ENCODE measurements at places on chromosomes 16 and 17.

- DNase-seq, result no peak
These were observed 114.4 kb upstream of the WSCD1 start for GRCh38 chr17:5955764-5956163.

DNA sequence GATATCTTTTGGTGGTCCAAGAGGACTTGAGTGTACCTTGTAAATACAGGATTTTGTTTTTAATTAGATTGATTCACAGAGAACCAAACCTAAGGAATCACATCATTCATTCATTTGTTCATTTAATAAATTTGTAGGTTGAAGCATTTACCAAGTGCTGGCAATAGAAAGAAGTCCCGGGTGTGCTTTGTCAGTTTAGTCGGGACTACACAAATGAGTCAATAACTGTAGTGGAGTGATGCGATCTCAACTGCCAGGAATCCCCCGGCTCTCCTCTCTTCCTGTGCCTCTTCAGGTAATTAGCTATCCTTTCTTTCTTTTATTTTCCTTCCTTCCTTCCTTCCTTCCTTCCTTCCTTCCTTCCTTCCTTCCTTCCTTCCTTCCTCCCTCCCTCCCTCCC lies 1.4 kb upstream of the WWOX start:
- DNase-seq, result no peak

DNA sequence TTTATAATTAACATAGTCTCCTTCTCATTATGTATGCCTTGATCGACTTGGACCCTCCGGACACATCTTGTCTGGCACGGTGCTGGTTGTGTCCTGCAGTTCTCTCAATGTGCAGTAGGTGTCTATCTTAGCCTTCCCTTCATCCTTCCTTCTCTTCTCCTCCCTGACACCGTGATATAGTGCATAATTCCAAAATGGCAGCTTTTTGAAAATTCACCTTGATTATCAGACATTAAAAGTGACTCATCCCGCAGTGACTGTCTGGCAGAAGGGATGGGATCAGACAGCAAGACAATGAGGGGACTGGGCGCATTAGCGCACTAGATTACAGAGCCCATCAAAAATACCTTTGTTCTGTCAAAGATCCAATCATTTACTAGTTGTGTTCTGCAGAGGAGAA lies 70.0 kb upstream of the PMFBP1 start:
- DNase-seq, result no peak

GRCh38 chr16:27972500-27972899 lies 91.0 kb downstream of the GSG1L start:
- peak; percentile 47 for DNase-seq

GRCh38 chr16:72517154-72517553 lies 345.2 kb upstream of the PMFBP1 start:
- no peak for DNase-seq

DNA sequence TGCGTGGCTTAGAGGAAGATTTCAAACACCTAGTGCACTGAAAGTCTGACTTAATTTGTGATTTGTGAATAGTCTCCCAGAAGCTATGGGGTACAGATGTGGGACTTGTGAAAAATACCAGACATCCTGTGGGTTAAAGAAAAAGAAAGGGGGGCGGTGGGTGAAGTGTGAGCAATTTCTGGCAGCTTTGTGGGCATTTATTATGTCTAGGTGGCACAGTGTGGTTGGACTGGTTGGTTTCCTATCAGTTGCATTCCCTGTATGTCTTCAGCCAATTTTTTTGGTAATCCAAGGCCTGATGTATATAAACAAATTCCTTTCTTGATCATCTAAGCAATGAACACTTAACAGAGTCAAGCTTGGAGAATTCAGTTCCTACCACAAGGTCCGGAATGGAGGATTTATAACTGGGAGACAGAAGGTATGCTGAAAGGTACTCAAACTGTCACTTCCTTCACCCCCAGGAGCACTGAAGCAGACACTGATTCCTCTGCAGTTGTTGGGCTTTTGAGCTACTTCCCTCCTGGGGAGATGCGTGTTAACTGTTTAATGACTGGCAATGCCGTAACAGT lies 211.6 kb downstream of the WWOX start:
- no peak for DNase-seq

DNA sequence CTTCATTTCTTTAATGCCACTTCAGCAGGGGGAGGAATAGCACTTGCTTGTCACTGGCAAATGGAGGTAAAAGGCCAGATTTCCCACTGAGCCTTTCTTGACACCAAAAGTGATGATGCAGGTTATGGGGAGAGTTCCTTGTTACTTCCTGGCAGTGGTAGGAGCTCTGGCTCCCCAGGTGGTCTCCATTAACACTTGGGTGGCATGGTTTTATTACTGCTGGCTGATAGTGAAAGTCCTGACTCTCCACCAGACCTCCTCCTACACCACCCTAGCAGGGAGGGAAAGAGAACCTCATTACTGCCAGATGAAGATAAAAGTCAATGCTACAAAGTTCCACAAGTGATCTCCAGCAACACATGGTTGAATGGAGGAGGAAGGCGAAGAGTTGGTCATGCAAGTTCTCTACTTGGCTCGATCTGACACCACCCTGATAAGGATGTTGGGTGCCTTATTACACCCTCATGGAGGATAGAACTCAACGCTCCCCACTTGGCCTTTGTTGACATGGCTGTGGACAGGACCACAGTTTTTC lies 152.7 kb upstream of the GNAO1 start:
- DNase-seq, result no peak

GRCh38 chr17:58277802-58278595 lies 2.7 kb downstream of the MPO start:
- DNase-seq, result no peak

DNA sequence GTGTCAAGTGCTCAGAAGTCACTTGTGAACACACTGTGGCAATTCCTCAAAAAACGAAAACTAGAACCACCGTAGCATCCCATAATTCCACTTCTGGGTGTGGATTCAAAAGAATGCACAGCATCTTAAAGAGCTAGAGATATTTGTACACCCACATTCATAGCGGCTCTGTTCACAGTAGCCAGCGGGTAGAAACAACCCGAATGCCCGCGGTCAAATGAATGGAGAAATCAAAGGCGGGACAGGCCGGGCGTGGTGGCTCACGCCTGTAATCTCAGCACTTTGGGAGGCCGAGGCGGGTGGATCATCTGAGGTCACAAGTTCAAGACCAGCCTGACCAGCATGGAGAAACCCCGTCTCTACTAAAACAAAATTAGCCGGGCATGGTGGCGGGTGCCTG lies 337.5 kb downstream of the SEC14L1 start:
- no peak for DNase-seq

- DNase-seq, result peak; percentile 92
These were observed at the start of gene TELO2 for GRCh38 chr16:1492923-1493745. TELO2 (plus strand) TSS chr16:1493360; CDS start chr16:1494282, 922 bp downstream.

- DNase-seq, result no peak
These were observed 504 bp downstream of the ERN1 start for GRCh38 chr17:64129515-64129764.

- no peak for DNase-seq
These were observed 97.2 kb downstream of the NOG start for GRCh38 chr17:56690441-56691291.

GRCh38 chr16:3651461-3652372 lies 2.8 kb upstream of the DNASE1 start:
- no peak for DNase-seq

GRCh38 chr17:79930062-79930876 lies 91.0 kb upstream of the CBX4 start:
- no peak for DNase-seq

DNA sequence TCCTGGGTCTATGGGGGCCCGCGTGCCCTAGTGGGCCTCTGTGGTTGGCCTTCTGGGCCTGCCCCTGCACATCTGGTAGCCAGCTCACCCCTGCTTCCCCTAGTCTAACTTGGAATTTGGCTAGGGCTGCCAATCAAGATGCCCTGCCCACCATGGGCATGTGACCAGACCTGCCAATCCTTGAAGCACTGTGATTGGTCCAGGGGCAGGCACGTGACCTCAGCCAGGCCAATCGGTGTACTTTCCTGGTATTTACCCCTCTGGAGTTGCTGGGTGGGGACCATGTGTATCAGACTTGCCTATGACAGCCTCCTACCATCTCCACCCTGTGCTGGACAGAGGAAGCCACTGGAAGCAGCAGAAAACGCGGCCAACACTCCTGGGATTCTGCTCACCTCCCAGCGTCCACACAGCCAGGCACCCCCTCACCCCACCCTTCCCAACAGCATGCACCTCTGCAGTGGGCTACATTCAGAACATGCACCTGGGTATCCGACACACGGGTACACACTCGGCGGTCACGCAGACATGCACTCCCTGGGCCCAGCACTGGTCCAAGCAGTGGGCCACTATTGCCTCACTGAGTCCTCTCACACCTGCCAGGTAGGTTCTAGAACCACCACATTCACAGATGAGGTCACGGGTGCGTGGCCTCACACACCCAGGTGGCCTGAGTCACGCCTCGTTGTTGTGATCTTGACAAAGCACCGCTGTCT lies 96.9 kb downstream of the RBFOX3 start:
- no peak for DNase-seq

- DNase-seq, result peak; percentile 70
These were observed 14.0 kb downstream of the COPZ2 start for GRCh38 chr17:48023400-48024148.

GRCh38 chr17:76079956-76080767 lies 1.2 kb downstream of the ZACN start:
- DNase-seq, result peak; percentile 43

DNA sequence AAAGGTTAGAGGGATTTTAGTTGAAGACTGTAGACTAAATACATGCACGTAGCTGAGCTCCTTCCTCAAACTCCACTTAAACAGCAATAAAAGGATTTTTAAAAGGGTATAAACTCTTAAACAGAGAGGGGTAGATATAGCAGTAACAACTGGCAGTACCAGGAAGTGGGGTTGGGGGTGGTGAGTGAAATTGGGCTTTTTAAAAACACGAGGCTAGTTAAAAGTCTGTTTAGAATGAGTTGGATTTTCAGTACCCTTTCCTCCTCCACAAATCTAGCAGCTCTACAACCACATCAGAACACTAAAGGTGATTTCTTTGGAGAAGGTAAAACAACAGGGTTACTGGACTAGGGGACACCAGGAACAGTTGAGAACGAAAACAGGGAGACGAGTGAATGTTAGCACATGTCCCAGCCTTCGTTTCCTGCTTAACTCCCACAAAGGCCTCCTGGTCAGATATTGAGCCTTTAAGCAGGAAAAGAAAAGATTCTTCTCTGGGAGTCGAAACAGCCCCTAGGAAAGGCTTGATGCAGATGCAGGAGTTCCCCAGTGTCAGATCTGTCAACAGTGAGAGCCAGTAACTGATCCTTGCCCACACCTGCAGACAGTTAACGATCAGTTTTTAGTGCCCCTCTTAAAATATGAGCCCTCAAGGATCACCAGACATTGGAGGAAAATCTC lies 13.8 kb downstream of the NETO2 start:
- DNase-seq, result no peak

DNA sequence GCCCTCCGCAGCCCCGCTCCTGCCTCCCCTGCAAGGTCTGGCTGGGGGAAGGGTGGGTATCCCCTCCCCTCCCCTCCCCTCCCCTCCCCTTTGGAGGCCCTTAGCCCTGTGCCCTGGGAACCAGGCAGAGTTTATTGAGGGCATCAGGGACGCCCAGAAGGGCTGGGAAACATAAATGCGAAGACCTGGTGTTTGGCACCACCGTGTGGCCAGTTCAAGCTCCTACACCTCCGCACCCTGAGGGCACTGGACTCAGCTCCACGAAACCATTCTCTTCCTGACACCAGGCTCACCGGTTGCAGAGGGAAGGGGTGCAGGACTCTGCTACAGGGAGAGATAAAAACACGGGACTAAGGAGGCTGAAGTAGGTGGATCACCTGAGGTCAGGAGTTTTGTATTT lies 1.0 kb upstream of the AIPL1 start:
- DNase-seq, result peak; percentile 74

GRCh38 chr17:12640364-12640763 lies 25.3 kb upstream of the MYOCD start:
- no peak for DNase-seq

DNA sequence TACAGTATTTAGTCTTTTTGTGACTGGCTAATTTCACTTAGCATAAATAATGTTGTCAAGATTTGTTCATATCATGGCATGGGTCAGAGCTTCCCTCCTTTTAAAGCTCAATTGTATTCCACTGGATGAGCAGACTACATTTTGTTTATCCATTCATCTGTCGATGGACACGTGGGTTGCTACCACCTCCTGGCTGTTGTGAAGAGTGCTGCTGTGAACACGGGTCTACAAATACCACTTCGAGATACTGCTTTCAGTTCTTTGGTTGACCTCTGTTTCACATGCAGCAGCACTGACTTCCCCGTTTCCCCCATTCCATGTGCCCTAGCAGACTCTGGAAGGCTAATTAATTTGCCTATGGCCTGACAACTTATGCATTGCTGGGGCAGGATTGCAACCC lies 285.4 kb downstream of the SHISA9 start:
- DNase-seq, result no peak

DNA sequence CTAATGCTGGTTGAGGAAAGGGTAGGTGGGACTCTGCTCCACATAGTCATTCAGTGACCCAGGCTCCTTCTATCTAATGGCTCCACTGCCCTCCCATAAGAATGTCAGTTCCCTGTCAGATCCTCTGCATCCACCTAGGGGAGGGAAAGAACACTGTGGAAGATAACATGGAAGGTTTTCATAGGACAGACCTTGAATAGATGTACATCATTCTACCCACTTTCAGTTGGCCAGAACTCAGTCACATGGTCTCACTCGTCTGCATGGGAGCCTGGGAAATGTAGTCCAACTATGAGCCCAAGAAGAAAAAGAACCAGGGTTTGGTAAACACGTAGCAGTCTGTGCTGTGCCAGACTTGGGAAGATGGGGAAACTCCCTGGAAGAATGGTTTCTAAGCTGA lies 27.1 kb upstream of the SCNN1B start:
- no peak for DNase-seq

GRCh38 chr17:77540975-77541374 lies 400.2 kb downstream of the SEC14L1 start:
- no peak for DNase-seq

DNA sequence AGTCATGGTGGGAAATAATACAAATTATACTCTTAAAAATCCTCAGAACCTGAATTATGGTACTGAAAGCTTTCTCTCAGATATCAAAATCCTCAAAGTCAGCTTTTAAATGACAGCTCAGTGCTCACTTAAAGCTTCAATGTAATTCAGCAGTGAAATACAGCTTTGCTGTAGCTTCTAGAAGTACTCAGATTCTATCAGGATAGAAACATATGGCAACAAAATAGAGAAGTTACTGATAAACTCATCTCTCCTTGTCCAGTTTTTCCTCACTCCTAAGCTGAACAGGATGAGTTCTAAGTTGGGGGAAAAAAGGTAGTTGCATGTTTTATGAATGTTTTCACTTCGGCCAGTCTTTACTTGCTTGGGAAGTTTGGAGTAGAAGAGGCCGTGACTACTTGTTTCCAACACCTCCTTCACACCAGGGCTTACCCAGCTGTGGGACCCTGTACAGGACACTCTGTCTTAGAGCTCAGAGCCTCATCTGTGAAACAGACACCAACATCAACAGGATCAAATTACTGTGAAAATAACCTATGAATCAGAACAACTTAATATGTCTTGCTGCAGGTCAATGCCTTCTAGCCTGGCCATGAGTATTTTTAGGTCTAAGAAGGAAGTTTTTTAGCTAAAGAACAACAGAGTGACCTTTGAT lies 30.2 kb downstream of the OGFOD1 start:
- DNase-seq, result no peak

GRCh38 chr17:70258465-70258864 lies 89.1 kb downstream of the KCNJ2 start:
- DNase-seq, result no peak

Measured in B cell (primary cell).